ENCODE measurements at places on chromosomes 4 and X.

- no peak for DNase-seq
Measured at GRCh38 chrX:100591256-100592051, 6.7 kb downstream of the TNMD start.

DNA sequence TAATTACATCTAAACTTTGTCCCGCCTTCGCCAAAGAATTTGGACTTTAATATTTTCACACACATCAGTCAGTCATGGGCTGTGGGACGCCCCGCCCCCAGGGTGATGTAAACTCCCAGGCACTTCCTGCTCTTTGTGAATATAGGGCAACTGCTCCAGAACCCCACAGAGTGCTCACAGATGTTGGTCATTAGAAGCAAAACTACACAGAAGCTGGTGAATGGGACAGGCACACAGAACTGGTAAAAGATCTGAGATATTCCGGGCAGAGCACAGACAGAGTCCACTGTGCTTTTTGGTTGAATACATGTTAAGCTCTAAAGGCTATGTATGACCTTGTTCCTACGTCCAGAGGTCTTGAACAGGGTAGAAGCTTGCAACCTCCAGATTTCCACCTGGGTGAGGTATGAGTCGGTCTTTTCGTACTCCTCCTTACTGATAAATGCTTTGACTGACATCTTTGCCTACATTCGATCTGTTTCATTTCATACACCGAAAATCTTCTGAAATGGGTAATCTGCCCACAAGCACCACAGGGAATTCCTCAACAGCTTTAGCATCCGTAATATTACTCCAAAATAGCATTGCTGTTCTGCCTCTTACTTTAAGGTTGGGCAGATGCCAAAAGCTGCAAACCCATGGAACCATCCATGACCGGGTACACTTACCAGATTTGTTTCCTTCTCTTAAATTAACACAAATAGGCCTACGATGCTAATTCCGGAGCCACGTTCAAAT lies 144.6 kb downstream of the AMELX start:
- no peak for DNase-seq

DNA sequence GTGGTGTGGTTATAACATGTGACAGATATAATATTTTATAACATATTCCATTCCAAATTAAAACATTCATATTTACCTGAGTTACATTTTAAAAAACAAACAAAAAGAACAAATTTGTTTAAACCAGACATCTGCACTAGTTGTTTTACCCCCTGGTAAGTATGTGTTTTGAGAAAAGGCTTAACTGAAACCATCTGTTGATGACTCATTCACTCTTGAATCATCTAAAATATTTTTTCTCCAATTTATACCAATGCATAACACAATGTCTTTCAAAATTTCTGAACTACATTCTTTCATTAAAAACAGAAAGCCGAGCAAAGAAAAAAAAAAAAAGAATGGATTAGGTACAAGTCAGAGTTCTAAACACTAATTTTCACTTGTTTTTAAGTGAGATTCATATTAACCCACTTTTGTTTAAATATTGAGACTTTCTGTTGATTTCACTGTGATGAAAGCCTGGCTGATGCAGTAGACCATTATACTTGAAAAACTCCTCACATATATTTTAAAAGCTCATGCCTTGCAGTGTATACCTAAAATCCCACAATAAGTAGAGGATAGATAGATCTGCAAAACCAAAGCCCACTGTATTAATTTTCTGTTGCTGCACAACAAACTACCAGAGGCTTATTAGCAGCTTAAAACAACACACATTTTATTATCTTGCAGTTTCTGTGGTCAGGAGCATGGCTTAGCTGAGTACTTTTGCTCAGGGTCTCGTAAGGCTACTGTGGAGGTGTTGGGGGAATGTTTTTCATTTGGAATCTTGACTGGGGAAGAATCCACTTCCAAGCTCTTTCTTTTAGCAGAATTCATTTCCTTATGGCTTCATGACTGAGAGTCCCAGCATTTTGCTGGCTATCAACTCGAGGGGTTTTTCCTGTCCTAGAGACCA lies 221.5 kb downstream of the PCDH18 start:
- no peak for DNase-seq

- no peak for DNase-seq
Measured at GRCh38 chr4:147822128-147822527, 90.2 kb downstream of the ARHGAP10 start.

DNA sequence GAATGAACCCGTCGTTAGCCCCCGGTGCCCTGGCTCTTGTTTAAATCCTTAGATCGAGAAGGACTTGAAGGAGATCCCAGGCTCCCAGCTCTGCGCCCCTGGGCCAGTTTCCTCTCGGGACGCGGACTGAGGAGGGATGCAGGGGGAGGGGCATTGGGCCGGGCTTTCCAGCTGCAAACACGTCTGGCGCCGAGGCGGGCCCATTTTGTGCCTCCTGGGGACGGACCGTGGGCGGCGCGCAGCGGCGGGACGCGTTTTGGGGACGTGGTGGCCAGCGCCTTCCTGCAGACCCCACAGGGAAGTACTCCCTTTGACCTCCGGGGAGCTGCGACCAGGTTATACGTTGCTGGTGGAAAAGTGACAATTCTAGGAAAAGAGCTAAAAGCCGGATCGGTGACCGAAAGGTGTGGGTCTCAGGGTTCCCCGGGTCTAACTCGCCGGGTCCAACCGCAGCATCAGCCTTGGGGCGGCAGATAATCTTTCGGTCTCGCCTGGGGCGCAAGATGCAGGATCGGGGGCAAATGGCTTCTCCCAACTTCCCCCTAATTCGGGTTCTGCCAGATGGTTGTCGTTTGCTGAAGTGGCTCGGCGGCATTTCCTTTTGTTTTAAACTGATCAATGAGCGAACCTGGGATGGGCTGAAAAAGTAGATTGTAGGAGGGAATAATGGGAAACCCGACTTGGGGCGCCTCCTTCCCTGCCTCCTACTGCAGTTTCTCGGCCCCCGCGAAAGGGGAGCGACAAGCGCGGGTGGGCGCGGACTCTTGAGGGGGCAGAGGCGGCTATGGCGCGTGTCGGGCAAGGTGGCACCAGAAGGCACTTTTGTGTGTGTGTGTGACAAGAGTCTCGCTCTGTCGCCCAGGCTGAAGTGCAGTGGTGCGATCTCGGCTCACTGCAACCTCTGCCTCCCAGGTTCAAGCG lies 2.9 kb downstream of the PDGFRA start:
- DNase-seq, result no peak

- DNase-seq, result no peak
Measured at GRCh38 chr4:60259781-60260180, 940.3 kb upstream of the ADGRL3 start.

DNA sequence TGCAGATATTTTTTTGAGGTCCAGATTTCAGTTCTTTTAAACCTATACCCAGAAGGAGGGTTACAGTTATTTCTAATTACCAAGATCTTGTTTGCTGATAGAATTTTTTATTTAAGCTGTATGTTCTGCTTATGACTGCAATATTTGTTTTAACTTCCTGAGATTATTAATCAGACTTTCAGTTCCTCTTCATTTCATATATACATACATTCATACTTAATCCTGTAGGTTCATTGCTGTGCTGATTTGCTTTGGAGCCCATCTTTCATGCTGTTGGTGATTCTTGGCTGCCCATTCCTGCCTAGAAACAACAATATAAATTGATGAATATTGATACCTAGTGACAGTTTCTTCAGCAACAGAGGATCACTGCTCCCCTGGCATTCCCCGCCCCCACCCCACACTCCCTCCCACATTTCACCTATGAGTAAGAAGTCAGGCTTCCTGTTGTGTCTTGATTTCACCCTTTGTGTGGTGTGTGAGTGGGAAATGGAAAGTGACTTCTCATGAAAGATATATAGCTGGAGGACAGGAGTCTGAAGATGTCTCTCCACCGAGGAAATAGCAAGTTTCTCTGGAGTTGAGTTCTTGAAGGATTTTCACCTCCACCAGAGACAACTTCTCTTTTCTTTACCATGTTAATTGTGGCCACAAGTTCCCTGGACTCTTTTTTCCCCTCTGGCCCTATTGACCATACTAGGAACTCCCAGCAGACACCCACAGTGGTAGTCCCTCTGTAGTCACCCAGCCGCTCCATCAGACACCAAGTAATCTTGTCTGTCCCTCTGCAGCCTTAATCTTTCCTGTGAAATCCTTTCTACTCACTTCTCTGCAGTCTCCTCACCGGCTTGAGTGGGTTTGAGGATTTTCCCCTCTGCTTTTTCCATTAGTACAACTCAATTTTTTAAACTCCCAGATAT lies 118.4 kb downstream of the ASB9 start:
- peak; percentile 8 for DNase-seq

DNA sequence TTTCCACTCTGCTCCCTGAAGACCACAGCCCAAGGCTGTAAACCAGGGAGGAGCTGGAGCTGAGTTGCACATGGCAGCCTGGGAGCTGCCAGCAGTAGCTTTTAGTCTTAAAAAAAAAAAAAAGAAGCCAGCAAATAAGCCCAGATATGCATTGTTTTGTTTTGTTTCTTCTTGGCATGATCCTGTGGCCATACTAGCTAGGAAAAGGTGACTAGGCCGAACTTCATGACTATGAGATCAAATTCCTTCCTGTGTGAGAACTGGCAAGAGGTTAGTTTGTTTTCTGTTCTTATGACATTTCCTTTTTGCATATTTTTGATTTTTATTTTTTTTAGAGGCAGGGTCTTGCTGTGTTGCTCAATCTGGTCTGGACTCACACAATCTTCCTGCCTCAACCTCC lies 323.3 kb downstream of the DCTD start:
- DNase-seq, result no peak

GRCh38 chrX:130224810-130225209 lies 43.9 kb downstream of the ZNF280C start:
- no peak for DNase-seq

- DNase-seq, result no peak
Measured at GRCh38 chr4:134720030-134720429, 518.4 kb upstream of the PABPC4L start.

GRCh38 chr4:108135549-108136209 lies 33.1 kb downstream of the LEF1 start:
- no peak for DNase-seq

GRCh38 chr4:3463556-3464348 lies 646 bp downstream of the DOK7 start:
- no peak for DNase-seq

DNA sequence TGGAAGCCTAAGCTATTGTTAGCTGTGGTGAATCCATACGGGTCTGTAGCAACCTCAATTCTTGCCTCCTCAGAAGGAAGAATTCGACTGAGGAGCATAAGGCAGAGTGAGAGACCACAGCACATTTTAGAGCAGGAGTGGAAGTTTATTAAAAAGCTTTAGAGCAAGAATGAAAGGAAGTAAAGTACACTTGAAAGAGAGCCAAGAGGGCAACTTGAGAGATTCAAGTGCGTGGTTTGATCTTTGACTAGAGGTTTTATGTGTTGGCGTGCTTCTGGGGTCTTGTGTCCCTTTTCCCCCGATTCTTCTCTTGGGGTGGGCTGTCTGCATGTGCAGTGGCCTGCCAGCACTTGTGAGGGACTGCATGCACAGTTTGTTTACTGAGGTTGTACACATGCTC lies 880.6 kb upstream of the INTU start:
- DNase-seq, result no peak

DNA sequence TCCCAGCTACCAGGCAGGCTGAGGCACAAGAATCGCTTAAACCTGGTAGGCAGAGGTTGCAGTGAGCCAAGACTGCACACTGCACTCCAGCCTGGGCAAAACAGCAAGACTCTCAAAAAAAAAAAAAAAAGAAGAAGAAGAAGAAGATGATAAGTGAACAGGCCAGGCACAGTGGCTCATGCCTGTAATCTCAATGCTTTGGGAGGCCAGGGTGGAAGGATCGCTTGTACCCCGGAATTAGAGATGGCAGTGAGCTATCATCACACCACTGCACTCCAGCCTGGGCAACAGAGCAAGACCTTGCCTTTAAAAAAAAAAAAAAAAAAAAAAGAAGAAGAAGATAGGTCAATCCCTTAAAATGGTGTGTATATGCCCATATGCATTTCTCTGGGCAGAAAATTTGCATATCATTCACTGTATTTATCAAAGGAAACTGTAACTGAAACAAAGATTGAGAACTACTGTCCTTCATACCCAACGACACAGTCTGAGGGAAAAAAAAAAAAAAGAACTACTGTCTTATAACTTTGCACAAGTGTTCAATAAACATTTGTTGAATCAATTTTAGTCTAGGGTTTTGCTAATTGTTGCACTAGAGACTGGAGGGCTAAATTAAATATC lies 2.3 kb downstream of the RFC1 start:
- DNase-seq, result no peak

GRCh38 chr4:109414938-109415337 lies 18.7 kb upstream of the SEC24B start:
- DNase-seq, result no peak

DNA sequence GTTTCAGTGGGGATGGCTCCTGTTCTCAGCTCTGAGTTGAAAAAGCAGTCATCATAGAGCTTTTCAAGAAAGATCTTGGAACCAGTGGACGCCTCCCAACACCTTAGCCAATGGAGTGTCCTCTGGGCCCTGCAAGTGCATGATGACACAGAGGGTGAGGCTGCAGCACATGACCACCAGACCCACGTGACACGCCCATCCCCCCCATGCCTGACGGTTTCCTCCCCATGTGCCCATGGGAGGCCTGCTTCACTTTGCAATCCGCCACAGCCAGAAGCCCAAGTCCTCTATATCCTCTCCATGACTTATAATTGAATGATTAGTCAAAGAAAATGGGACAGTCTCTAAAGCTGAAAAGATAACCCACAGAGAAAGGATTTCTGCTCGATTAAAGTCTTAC lies 187.0 kb downstream of the AFAP1 start:
- no peak for DNase-seq

DNA sequence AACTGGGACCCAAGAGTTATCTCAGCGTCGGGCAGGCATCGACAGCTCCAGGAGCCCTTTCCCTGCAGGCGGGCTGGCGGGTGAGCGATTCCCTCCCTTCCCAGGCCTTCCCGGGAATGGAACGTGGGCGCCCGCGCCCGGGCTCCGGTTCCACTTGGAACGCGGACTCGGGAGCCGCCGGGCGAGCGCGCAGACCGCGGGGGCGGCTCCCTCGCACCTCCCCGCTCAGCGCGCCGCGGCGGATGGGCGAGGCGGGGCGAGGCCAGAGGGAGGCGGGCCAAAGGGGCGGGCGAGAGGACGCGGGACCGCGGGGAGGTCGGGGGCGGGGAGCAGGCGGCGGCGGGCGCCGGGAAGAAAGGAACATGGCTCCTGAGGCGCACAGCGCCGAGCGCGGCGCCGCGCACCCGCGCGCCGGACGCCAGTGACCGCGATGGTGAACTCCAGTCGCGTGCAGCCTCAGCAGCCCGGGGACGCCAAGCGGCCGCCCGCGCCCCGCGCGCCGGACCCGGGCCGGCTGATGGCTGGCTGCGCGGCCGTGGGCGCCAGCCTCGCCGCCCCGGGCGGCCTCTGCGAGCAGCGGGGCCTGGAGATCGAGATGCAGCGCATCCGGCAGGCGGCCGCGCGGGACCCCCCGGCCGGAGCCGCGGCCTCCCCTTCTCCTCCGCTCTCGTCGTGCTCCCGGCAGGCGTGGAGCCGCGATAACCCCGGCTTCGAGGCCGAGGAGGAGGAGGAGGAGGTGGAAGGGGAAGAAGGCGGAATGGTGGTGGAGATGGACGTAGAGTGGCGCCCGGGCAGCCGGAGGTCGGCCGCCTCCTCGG lies at the start of gene PKD2:
Gene PKD2, plus strand, starts transcription at position 332 of the 818 bp plus-strand sequence. Its CDS starts 99 bp downstream, at position 431.
- DNase-seq, result peak; percentile 64

GRCh38 chr4:119038116-119038841 lies 97.4 kb upstream of the MYOZ2 start:
- no peak for DNase-seq

Measured in activated gamma-delta T cell treated with Interleukin-2 at 50 U/mL for 16 hours (primary cell).